ENCODE measurements at places on chromosomes 5 and 9.

- DNase-seq = no peak
Observed at GRCh38 chr5:159430361-159431012, 100.2 kb upstream of the IL12B start.

GRCh38 chr9:98222885-98223691, 30.7 kb upstream of the CORO2A start:
- DNase-seq = peak; percentile 100

DNA sequence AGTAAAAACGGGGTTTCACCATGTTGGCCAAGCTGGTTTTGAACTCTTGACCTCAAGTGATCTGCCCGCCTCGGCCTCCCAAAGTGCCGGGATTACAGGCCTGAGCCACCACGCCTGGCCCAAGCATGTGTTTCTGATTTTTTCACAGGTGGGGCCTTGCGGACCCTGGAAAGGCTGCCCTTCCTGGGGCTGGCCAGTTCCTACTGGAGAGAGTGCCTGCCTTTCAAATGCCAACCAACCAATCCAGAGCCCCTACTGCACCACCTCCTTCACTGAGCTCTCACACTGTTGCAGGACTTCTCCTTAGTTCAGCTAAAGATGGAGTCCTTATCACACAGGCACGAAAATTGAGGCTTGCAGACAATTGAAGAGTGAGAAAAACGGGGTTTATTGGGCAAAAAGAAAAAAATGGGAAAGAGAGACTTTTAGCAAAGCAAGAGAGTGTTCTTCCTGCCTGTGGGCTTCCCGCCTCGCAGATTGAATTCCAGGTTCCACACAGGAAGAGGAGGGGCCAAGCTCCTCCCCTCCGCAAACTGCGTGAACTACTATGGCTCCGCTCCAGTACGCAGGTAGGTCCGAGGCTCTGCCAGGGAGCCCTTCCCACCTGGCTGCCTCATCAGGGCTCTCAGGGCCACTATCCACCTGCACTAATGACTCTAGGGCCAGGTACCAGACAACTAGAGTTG, 8.3 kb upstream of the CMBL start:
- no peak for DNase-seq

GRCh38 chr9:69463497-69464068, 138.6 kb downstream of the ENTREP1 start:
- no peak for DNase-seq

- no peak for DNase-seq
Observed at GRCh38 chr5:35679357-35679756, 61.7 kb downstream of the SPEF2 start.

- DNase-seq = no peak
Observed at GRCh38 chr5:1936413-1936812, 53.7 kb upstream of the IRX4 start.

- no peak for DNase-seq
Observed at GRCh38 chr5:134314443-134314842, 52.5 kb downstream of the CDKL3 start.

DNA sequence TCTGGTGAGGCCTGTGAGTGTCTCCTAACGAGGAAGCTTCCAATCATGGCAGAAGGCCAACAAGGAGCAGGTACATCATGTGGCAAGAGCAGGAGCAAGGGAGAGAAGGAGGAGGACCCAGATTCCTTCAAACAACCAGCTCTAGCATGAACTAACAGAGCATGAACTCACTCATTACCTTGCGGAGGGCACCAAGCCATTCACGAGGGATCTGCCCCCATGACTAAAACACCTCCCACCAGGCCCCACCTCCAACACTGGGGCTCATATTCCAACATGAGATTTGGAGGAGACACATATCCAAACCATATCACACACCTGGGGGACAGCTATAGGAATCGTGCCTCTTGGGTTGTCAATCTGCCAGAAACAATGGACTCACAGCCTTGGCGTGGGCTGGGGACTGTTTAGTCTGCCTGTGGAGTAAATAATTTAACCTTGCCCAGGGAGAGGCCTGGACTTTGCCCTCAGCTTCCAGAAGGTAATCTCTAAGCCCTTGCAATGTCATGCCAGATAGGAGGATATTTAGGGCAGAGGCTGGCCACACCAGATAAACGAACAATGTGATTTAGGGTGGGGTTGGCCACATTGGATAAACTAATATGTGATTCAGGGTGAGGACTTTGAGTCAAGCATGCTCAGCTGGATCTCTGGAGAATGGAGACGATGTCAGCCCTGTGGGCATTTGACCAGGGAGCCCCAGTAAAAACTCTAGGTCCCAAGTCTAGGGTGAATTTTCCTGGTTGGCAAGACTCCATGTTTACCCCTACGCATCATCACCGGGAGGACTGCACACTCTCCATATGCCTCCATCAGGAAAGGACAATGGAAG, 13.6 kb upstream of the VDAC1 start:
- no peak for DNase-seq

DNA sequence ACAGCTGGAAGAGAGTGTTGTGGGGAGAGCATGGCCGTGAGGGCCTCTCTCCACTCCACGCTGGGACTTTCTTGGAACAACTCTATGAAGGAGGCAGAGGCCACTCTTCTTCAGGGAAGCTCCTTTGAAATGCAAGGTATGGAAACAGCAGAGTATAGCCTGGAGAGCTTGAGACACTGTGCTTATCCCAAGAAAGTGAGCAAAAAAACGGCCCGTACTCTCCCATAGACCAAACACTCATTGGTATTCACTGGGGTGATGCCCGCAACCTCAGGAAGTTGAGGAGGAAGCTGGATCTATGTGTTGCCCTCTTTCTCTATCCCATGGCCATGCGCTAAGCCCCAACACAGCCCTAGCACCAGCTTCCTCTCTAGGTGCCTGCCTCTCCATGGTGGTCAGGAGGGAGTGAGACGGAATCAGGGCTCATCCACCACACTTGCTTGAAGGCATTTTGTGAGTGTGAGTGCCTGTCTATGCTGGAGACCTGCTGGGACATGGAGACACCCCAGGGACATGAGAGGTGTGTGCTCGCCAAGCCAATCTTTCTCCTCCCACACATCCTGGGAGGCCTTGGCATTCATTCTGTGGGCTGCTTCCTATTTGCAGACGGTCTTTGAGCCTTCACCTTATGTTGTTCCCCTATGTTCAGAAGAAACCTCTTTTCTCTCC, 616.6 kb downstream of the IRX1 start:
- no peak for DNase-seq

DNA sequence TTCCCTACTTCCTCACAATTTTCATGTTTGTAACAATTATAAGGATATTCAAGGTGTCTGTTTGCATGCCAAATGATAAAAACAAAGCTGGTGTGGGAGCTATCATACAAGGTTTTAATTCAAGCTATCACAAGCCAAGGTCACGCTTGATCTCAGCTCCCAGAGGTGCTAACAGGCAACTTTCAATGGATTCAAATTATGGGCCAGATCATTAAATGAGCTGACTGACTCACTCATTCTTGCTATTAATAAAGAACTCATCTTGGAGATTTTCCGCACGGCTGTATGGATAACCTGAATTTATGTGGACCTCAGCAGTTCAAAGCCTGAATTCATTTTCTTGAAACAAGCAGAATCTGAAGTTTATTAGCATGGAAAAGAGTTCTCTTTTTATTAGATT, 267.3 kb upstream of the CDH6 start:
- no peak for DNase-seq

- no peak for DNase-seq
Observed at GRCh38 chr5:14595891-14596290, 14.3 kb downstream of the OTULINL start.

Data from fibroblast of skin of scalp (primary cell).